ENCODE measurements at places on chromosomes 3 and 15.

GRCh38 chr15:34733621-34734020, 21.2 kb downstream of the GJD2 start:
- DNase-seq: no peak

GRCh38 chr15:42918047-42918446, 2.5 kb downstream of the TTBK2 start:
- no peak for DNase-seq

DNA sequence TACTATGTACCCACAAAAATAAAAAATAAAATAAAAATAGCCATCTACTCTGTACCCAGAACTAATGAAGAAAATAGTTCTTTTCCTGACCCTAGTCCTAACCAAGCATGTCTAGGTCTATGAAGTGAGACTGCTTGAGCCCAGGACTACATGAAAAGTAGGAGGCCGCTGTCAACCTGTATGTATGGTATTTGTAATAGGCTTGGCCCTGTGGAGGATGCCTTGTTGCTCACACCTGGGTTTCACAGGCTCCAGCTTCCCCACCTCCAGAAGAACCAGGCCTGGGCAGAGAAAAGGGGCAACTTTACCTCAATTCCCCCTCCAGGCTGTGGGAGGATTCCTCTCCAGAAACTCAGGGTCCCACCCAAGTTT, 6.8 kb upstream of the PKM start:
- no peak for DNase-seq

DNA sequence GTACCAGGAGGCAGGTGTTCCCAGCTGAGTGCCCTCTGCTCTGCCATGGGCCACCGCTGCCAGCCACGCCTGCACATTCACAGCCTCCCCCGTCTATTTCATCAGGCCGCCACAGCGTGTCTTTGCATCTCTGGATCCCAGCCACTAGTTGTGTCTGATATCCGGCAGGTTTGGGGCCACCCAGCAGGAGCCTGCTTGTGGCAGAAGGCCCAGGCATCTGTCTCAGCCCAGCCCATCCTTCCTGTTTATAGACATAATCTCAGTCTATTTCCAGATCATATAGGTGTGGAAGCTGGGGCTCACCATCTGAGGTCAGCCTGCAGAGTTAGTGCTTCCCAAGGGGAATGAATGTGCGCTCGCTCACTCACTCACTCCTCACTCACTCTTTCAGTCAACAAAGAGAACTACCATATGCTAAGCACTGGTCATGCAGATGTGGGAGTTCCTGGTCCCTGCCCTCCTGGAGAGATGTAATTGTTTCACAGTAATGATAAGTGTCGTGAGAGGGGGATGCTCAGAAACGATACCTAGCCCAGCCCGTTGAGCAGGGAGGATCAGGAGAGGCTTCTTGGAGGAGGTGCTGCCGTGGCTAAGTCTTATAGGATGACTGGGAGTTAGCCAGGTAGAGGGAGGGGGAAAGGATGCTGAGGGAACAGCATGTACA, 60.6 kb downstream of the FGD5 start:
- no peak for DNase-seq

Measured in occipital lobe (tissue), 3 donors.